PC-3 (cell line): ENCODE measurements at places on chromosomes 3 and 15. TPM values are rescaled to one million over a fixed set of nuclear protein-coding genes. Genes with fewer than 3 reads are reported as not detected.

DNA sequence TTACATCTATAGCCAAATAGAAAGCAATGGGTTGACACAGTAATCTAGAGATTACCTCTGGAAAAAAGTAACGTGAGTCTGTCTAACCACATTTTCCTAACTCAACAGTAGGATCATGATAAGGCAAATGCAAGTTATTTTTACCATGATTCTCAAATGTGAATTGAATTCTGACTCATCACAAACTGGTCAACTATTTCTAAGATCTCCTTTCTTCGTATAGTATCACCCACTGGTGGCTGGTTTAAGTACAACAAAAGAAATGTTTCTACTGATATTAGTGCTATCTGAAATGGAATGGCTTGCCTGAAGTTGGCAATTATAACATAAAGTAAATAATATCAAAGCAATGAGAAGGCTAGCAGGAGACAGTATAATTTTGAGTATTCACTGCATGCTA, 102.2 kb downstream of the ABI3BP start:
- peak; percentile 77 for DNase-seq

DNA sequence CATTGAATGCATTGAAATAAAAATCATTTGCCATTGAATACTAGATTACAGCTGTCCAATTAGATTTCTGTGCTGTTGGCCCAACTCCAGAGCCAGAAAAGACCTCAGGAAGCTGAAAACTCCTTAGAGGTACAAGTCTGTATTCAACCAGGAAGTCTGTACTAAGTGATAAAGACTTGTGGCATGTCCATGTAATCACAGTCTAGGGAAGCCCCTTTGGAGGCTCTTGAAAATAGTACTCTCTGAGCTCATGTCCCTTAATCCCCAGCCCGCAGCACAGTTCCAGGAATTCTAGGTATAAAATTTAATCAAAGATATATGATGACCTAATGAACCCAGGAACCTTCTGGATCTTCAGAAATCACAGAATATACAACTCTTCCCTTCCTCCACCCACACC, 279.4 kb downstream of the RSL24D1 start:
- DNase-seq = no peak

- DNase-seq = peak; percentile 28
These were observed 9.3 kb downstream of the ARIH2 start for GRCh38 chr3:48927928-48928327.

GRCh38 chr3:184030536-184030935, 1.0 kb upstream of the HTR3D start:
- DNase-seq = no peak

- DNase-seq = peak; percentile 67
These were observed 9.1 kb downstream of the PLA2G4D start for GRCh38 chr15:42085236-42085605.

Gene MEX3B
- 0.58 and 1.0 TPM in 2 replicates for total RNA-seq

Gene MCTP2
- 6.2 and 9.8 TPM in 2 replicates for total RNA-seq
